ENCODE measurements at places on chromosomes 11 and 22.
A peak's percentile ranks its signal among the peaks of the same experiment; 100 is the strongest.

DNA sequence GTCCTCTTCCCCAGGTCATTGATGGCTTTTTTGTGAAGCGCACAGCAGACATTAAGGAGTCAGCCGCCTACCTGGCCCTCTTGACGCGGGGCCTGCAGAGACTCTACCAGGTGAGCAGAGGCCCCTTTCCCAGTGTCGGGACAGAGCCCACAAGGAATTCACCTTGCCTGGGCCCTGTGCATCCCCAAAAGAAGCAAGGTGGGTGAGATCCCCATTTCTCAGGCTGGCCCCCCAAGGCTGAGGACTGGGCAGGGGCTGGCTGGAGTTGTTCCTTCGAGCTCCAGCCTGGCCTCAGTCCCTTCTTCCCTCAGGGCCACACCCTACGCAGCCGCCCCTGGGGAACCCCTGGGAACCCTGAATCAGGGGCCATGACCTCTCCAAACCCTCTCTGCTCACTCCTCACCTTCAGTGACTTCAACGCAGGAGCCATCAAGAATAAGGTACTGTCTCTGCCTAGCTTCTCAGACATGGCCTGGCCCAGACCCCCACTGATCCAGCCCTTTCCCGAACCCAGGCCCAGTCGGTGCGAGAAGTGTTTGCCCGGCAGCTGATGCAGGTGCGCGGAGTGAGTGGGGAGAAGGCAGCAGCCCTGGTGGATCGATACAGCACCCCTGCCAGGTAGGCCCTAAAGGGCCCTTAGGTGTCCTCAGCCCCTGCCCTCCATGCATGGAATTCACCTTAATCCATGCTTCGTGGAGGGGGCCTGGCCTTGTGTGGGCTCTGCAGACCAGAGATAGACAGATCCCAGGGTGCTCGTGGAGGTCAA is 4.7 kb downstream of the MUS81 start:
- DNase-seq: no peak

GRCh38 chr11:64428693-64429092 is 69.7 kb downstream of the RPS6KA4 start:
- no peak for DNase-seq

DNA sequence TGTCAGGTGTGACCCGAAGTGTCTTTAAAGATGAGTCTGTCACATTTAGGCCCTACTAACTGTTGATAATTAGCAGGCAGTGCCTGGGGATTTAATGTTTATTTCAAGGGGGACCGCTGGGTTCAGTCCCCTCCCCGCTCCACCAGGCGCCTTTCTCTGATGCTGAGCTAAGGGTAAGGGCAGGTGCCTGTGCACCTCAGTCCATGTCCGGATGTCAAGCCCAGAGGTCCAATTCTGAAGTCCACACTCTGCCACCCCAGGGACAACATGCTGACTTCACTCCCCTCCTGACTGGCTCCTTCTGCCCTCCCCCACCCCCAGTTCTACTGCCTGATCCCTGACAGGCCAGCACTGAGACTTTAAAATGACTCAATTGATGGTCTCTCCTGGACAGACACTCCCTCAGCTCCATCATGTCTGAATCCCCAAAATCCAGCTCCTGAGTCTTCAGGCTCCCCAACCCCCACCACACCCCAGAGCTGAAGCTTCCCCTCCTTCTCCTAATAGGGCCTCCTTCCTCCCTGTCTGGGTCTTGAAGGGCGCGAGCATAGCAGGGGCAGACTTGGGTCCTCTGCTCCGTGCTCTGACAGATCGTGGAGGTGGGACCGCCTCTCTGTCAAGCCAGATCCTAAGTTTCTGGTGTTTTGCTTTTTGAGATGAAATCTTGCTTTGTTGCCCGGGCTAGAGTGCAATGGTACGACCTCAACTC is 49.8 kb upstream of the ANO1 start:
- DNase-seq: no peak

GRCh38 chr22:46053563-46054090 is 76.7 kb upstream of the WNT7B start:
- peak; percentile 46 for DNase-seq

GRCh38 chr11:9038541-9038940 is 34.7 kb upstream of the NRIP3 start:
- no peak for DNase-seq

DNA sequence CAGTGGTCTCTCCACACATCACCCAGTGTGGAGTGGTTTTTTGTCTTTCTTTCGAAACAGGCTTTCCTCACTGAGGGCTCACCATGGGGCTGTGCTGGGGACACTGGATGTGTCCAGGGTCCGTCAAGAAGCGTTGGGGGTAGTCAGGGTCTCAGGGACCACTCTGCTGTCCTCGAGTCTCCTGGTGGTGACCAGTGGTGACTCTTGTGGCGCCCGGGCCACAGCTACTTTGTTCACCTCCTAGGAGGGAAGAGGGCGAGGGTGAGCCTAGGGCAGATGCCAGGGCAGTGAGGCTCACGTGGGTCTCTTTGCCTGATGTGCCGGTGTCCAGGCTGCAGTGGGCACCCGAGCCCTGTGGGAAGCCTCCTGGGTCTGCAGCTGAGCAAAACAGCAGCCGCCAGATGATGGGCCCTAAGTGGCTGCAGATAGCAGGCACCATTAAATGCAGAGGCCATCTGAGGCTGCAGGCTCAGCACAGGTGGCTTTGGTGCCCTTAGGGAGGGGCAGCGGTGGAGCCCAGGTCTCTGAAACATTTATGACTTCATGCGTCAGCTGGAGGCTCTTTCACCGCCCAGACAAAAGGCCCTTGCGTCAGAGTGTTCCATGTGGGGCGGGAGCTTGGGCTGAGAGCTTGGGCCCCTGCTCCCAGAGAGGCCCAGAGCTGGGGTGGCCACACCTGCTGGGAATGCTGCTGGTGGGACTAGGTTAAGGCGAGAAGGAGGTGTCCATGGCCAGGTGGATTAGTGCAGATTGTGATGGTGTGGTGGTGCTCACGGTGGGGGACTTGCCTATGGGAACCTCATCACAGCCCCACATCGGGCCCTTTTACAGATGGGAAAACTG is 29.5 kb downstream of the KCNQ1 start:
- DNase-seq: no peak

GRCh38 chr11:131814108-131814507 is 443.7 kb downstream of the NTM start:
- no peak for DNase-seq

DNA sequence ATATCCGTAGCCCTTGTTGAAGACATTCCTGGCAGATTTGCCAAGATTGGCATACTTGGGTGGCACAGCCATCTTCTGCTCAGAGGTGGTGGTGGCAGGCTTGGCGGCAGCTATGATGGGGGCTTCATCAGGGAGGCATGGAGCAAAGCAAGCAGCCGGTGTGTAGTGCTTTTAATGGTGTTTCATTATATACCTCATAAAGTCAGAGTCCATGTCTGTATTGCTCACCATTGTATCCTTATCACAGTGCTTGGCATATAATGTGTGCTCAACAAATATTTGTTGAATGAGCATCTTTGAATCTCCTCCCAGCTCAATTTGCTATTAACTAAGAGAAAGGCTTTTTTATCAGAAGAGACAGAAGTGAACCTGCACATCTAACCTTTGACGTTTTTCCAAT is 7.8 kb upstream of the DNHD1 start:
- DNase-seq: no peak

DNA sequence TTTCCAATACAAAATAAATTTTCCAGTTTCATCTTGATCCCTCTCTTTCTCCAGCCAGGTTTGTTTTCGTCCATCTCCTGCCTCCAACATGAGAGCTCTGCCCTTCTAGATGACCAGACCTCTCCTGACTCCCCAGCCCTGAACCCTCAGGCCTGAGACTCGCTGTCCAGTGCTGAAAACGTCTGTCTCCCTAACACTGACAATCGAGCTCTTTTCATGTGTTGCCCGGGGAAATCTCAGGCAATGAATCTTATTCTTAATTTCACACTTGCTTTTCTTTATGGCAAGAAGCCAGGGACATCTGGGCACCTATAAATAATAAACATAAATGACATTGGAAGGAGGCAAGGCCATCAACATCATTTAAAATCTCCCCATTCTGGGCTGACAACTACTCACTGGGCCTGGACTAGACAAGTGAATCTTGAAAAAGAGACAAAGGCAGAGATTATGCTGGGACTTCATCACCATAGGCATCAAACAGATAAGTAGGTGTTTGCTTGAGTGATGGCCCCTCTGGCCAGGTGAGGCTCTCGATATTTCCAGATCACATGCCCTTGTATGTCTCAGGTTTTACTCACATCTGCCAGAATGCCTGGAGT is 274.5 kb upstream of the B3GAT1 start:
- DNase-seq: no peak

GRCh38 chr11:2768471-2769408 is 68.9 kb upstream of the KCNQ1OT1 start:
- peak; percentile 63 for DNase-seq

GRCh38 chr22:27870234-27871191 is 48.5 kb downstream of the PITPNB start:
- DNase-seq: no peak

- DNase-seq: no peak
Observed at GRCh38 chr22:30562366-30562765, 12.1 kb downstream of the GAL3ST1 start.

DNA sequence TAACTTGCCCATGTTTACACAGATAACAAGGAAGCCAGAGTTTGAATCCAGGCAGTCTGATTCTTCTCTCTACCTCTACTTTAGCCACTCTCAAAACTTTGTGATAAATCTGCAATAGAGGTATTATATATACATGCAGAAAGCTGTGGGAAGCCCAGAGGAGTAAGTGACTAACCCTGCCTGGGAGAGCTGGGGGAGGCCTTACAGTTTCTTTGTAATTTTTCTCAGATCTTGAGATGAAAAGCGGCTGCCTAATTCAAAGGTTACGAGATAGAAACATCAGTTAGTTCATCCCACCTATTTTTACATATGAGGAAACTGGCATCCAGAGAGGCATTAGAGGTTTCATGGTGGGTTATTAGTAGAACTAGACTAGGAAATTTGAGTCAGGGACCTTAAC is 4.9 kb downstream of the STIM1 start:
- DNase-seq: no peak

DNA sequence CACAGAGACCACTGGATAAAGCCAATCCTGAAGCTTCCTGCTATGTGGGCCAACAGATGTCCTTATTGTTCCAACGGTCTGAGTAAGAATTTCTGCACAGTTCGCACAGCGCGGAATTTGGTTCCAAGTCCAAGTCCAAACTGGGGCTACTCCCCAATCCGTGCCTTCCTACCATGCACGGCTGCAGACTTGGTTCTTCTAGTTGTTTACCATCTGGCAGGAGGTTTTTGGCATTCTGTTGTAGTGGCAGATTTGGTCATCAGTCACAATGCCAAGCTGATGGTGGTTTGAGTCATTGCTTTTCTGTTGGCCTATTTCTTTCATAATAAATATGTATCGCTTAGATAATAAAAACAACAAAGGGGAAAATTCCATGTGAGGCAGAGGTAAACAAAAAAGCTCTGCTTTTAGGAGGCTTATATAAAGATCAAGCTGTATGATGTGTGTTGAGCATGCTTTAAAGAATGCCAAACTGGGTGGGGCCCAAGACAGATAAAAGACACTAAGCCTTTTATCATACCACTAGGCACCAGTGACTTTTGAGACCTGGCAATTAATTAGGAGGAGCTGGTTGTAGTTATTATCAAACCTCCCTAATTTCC is 52.5 kb upstream of the SYN3 start:
- no peak for DNase-seq

- no peak for DNase-seq
Observed at GRCh38 chr22:21051831-21052400, 6.2 kb downstream of the LRRC74B start.

GRCh38 chr11:128627666-128628324 is 40.4 kb upstream of the ETS1 start:
- no peak for DNase-seq

- DNase-seq: no peak
Observed at GRCh38 chr11:134669796-134670195, 257.8 kb upstream of the B3GAT1 start.

DNA sequence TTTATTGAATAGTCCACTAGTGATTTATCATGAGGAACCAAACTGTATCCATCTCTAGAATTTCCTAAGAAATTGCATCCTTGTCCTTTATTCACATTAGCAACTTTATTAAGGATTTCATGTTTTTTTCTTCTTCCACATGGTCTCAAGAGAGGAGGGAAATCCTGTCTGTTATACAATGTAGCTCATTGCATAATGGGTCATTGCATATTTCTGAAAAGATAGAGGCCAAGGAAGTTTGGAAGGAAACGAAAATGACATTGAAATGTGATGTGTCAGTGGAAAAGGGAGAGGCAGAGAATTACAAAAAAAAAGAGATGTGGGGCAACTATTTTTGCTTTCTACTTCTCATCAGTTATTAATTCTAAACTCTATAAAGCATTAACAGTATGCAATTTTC is 353.1 kb downstream of the METTL15 start:
- DNase-seq: no peak

GRCh38 chr11:64633555-64634159 is 42.6 kb downstream of the SLC22A12 start:
- no peak for DNase-seq

DNA sequence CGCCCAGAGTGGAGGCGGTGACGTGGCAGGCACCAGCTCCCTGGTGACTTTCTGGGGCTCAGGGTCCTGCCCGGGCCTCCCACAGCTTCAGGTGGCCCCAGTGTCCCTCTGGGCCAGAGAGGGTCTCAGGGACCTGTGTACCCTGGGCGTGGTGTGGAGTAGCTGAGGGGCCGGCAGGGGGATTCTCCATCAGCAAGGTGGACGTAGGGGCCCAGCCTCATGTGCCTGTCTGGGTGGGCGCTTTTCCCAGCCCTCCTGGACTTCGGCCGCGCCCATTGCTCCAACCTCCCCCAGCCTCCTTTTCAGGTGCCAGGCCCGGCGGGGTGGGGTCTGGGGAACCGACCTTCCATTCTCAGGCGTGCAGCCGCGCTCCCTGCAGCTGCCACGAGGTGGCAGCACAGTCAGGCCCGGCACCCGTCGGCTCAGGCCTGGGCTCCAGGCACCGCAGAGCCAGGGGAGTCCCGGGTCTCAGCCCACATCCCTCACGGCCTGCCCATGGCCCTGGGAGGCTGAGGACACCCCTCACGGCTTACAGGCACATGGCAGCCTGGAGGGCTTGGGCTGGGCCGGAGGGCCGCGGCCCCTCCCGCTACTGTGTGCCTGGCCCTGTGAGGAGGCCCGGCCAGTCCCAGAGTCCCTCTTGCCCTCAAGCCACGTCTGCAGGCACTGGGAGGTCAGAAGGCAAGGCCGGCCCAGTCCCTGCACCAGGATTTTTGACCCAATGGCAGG is 19.9 kb upstream of the MUC5B start:
- peak; percentile 40 for DNase-seq

- no peak for DNase-seq
Observed at GRCh38 chr22:49586244-49586748, 241.4 kb downstream of the BRD1 start.

DNA sequence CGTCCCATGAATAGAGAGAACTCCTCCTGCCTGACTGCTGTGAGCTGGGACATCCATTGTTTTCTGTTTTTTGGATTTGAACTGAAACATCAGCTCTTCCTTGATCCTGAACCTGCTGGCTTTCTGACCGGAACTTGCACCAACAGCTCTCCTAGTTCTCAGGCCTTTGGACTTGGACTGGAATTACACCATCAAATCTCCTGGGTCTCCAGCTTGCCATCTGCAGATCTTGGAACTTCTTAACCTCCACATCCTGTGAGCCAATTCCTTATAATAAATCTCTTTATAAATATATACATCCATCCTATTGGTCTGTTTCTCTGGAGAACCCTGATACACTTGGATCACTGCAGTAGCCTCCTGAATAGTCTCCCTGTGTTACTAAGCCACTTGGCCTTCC is 42.1 kb downstream of the HTR3A start:
- no peak for DNase-seq
